ENCODE measurements at places on chromosomes 11 and 22. TPM values are rescaled to one million over a fixed set of nuclear protein-coding genes. Genes with fewer than 3 reads are reported as not detected.

CARD16 gene
- total RNA-seq, result 15.3 TPM

SERHL2 gene
- 4.7 TPM for total RNA-seq

PTPRCAP gene
- 0.26 TPM for total RNA-seq

MRGPRX4 gene
- total RNA-seq, result not detected

PGA3 gene
- 0.79 TPM for total RNA-seq

OTOG gene
- total RNA-seq, result not detected

HEPN1 gene
- not detected for total RNA-seq

TRPC6 gene
- total RNA-seq, result 1.5 TPM

IGF2 gene
- under 0.01 TPM for total RNA-seq

CAVIN3 gene
- total RNA-seq, result 433 TPM

DCHS1 gene
- 5.4 TPM for total RNA-seq

HTR3A gene
- not detected for total RNA-seq

YPEL4 gene
- 0.79 TPM for total RNA-seq

ALKBH3 gene
- total RNA-seq, result 40.6 TPM

RAB3IL1 gene
- total RNA-seq, result 10.0 TPM
